ENCODE measurements at places on chromosomes 2 and 18. TPM values are rescaled to one million over a fixed set of nuclear protein-coding genes. Genes with fewer than 3 reads are reported as not detected.
A peak's percentile ranks its signal among the peaks of the same experiment; 100 is the strongest.

Gene MAPRE2
- polyA plus RNA-seq = 28.7 TPM

Gene CABYR
- 5.1 TPM for polyA plus RNA-seq

Gene SNORC
- polyA plus RNA-seq = 2.7 TPM

Gene ZNF892
- 3.9 TPM for polyA plus RNA-seq

Gene SPDYA
- 2.2 TPM for polyA plus RNA-seq

Gene MDH1
- polyA plus RNA-seq = 421 TPM

DNA sequence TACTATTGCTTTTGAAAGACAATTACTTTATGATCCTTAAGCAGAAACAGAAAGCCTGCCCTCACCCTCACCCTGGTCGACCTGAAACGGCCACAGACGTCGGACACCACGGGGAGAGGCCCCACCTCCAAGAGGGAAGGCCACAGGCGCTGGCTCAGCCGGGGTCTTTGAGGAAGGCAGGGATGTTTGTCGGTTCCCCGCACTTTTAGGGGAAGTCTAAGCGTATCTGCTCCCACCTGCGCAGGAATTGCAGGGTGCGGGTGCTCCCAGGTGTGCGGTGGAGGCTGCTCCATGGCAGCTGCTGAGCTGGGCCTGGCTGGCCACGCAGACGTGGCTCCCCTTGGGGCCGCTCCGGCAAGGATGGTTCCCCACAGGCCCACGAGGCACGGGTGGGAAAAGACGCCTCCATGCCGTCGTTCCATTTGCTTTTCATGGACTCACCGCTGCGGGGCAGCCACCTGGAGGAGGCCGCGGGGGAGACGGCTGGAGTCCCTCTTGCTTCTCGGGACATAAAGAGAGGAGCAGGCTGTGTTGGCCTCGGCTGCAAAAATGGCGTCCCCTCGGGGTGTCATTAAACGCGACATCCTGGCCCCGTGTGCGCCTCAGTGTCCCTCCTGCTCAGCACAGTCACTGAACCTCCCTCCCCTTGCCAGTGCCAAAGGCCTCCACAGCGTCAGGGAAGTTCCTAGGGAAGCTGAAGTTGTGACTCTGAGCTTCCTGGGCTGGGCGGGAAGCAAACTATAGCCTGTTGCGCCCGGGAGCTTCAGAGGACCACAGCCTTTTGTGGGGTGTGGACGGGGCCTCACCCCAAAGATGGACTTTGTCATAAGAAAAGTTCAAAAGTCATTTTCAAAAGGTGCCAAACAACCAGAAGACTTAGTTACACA lies 63.4 kb downstream of the NFATC1 start:
- no peak for DNase-seq

DNA sequence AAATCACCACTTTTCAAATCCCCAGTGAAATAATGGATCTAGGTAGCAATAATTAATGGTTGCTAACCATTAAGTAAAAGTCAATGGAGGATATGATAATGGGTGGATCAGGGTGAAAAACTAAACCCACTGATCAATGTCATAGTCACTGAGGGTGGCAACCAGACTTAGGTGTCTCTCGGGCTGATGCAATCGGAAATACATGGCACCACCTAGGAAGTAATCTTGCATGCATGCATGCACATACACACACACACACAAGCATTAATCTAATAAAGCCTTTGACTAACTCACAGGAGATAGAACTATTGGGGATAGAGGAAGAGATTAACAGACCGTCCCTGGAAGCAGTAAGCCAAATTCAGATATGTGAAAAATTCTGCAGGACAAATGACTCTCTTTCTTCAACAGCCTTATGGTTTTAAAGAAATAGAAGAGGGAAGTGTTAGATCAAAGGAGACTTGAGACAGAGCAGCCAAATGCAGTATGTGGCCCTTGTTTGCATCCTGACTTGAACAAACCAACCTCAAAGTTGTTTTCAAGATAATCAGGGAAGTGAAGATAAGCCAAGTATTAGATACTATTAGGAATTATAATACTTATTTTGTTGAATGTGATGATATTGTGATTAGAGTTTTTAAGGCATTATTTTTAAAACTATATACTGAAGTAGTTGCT lies 186.0 kb upstream of the RMP24 start:
- no peak for DNase-seq

DNA sequence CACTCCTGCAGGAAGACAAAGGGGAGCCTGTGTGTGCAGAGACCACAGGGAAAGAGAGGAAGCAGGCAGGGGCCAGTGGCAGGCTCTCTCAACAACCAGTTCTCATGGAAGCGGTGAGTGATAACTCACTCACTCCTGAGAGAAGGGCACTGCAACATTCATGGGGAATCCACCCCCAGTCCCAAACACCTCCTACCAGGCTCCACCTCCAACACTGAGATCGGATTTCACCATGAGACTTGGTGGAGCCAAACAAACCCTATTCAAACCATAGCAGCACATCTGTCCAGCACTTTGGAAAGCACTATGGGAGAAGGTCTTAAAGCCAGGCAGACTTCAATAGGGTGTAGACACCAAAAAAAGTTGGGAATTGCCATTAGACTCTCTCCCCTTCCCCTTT lies 345.7 kb upstream of the SPRED2 start:
- DNase-seq = no peak

DNA sequence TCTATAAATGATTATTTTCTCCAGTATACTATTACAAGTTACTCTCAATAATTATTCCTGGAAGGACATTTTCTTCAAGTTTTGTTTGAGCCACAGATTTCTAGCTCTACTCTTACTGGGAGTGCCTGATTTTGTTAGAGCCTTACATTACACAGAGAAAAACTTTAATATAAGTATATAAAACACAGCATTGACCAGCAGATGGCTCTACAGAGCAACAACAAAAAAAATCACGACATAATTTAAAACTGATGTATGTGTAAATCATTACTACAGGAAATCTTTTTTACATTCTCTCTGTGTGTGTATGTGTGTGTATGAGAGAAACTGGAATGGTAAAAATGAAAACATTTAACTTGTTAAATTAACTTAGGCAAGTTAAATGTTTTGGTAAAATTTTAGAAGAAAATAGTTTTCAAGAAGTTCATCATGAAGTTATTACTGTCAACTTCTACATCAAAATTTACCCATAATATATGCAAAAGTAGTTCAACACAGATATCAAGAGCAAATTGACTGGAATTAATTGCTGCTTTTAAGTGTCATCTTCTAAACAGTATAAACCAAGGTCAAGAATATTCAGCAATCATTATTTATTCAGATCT lies 103.3 kb downstream of the MDH1 start:
- peak; percentile 23 for DNase-seq

- DNase-seq = peak; percentile 2
Measured at GRCh38 chr2:227325839-227326195, 766 bp downstream of the MFF start.

- no peak for DNase-seq
Measured at GRCh38 chr2:68100189-68100588, 37.4 kb upstream of the C1D start.

DNA sequence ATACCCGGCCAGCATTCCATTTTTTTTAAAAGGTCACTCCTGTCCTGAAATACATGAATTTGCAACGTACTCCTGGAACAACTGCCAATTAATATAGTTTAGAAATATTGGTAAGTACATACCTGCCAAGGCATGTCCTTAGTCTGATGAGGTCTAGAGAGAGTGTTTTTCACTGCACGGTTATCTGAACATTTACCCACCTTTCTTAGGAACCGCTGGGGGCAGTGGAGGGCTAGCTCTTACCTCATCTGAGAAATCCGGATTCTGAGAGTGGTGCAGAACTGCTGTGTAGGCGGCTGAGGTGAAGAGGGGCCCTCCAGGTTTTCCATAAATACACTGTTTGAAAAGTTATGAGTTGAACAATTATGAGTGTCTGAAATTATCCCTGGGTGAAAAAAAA lies 133.1 kb upstream of the CCDC195 start:
- DNase-seq = no peak

DNA sequence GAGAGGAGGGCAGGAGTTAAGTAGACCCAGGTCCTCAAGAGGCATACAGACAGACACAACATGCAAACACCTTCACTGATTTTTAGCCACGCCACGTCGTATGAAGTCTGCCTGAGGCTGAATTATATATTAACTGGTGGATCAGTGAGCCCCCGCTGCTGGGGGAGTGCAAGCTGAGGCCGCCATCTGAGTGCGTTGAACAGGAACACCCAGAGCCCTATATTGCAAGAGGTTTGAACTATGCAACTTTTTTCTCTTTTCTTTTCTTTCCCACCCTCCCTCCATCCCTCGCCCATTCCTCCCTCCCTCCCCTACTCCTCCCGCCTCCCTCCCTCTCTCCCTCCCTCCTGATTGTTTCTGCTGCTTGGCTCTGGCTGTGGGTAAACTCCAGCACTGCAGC lies 30.2 kb downstream of the SETBP1 start:
- no peak for DNase-seq

Measured in right renal pelvis (tissue), 4 donors.